ENCODE measurements at places on chromosomes 12 and 14.

DNA sequence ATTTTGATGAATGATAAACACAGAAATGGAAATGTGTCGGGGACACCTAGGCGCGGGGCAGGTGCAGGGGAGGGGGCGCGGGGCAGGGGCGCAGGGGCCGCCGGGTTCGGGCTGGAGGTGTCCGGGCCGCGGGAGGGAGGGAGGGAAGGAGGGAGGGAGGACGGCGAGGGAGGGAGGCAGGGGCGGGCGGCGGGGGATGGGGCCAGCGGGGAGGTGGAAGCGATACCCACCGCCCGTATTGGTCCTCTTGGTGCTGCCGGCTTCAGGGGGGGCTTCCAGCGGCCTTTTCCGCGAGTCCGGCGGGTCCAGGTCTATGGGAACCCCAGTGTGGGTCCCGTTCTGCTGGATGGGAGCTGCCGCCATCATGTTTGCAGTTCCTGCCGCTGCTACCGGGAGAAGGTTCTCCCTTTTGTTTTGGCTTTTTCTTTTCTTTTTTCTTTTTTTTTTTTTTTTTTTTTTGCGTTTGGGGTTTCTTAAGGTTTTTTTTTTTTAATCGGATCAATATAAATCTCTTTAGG is 703 bp downstream of the NOVA1 start:
- DNase-seq: no peak

GRCh38 chr12:10395390-10395998 is 5.7 kb upstream of the KLRK1 start:
- no peak for DNase-seq

- DNase-seq: no peak
Measured at GRCh38 chr14:66000766-66001165, 485.4 kb upstream of the CCDC196 start.

DNA sequence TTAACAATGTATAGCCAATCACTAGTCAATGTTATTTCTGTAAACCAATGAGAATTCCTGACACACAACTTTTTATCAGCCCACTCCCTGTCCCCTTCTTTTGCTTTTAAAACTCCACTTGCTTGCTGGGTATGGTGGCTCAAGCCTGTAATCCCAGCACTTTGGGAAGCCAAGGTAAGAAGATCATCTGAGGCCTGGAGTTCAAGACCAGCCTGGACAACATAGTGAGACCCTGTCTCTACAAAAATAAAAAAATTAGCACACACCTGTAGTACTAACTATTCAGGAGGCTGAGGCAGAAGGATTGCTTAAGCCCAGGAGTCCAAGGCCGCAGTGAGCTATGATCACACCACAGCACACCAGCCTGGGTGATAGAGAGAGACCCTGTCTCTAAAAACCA is 87.8 kb downstream of the PAPLN start:
- DNase-seq: no peak

GRCh38 chr14:51180577-51180976 is 59.5 kb upstream of the TMX1 start:
- DNase-seq: no peak

DNA sequence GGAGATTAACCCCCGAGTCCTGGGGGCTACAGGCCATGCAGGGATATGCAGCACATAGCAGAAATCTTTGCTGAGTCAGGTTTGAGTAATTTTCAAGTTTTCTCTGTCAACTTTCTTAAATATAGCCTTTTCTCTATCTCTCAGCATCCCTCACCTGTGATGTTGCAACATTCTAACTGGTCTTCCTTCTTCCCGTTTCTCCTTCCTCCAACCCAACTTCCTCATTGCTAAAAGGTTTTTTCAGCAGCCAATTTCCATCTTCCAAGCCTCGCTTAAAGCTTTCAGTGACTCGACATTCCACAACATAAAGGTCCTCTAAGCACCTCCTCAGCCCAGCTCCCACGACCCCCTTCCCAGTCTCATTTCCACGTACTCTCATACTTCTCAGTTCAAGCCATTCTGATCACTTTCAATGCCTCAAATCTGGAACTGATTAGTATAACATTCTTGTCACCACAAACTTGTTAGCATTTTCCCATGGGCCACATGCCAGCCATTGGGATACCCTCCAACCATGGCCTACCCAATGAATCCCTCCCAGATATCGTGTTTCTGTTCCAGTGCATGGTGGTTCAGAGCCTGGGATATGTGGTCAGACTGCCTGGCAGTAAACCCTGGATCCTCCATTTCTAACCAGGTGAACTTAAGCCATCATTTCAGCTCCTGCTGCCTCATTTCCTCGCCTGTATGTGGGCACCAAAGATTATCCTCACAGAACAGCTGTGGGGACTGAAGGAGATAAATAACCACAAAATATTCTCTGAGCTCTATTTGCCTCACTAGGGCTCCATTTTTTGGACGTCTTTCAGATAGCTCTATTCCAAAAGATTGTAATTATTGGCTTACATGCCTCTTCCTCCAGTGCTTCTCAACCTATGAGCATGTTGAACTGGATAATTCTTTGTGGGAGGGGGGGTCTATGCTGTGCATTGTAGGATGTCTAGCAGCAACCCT is 65.8 kb downstream of the KCNK10 start:
- DNase-seq: no peak

GRCh38 chr12:49945394-49946080 is 5.0 kb upstream of the AQP2 start:
- peak; percentile 73 for DNase-seq

DNA sequence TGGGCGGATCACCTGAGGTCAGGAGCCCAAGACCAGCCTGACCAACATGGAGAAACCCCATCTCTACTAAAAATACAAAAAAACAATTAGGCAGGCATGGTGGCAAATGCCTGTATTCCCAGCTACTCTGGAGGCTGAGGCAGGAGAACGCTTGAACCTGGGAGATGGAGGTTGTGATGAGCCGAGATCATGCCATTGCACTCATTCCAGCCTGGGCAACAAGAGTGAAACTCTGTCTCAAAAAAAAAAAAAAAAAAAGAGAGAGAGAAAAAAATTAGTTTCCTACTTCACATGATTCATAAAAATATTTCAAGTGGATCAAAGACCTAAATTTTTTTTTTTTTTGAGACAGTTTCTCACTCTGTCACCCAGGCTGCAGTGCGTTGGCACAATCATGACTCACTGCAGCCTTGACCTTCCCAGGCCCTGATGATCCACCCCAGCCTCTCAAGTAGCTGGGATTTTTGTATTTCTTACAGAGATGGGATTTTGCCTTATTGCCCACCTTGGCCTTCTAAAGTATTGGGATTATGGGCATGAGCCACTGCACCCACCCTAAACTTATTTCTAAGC is 24.9 kb downstream of the FCF1 start:
- no peak for DNase-seq

GRCh38 chr14:63282997-63283883 is 35.5 kb downstream of the GPHB5 start:
- no peak for DNase-seq

GRCh38 chr14:68598621-68599447 is 194.0 kb downstream of the ZFP36L1 start:
- DNase-seq: no peak

GRCh38 chr12:24416423-24417109 is 467.1 kb upstream of the SOX5 start:
- no peak for DNase-seq

- no peak for DNase-seq
Measured at GRCh38 chr14:105856676-105857219, 330.4 kb downstream of the TMEM121 start.

DNA sequence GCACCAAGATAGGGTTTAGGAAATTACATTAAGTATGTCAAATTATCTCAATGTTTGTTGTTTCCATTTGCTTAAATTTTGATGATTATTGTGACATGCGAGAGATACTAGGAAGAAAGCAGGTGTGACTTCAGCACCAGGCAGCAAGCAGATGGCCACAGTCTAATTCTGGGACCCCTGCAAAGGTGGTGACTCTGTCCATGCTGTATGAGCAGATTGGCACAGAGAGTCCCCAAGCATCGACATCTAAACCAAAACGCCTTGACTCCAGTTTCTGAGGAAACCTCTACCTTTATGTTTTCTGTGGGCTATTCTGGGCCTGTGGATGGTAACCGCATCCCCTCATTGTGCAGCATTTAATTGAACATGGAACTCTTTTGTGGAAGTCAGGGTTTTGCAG is 670.1 kb upstream of the TMEM132C start:
- no peak for DNase-seq

- no peak for DNase-seq
Measured at GRCh38 chr12:22759769-22760674, 135.1 kb downstream of the ETNK1 start.

DNA sequence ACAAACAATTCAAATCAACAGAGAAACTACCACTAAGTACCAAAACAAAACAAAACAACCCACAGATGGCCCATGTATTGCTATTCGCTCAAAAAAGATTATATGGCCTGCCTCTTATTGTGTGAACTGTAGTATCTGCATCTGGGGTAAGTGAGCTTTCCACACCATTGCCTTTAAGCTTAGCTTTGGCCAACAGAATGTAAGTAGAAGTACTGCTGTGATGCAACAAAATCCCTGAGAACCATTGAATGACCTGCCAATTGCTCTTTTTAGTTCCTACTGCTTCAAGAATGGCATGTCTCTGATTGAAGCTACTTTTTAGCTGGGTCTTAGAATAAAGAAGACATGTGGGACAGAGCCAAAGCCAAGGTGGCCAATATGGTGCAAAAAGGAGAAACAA is 32.5 kb downstream of the PPFIA2 start:
- DNase-seq: no peak

- DNase-seq: no peak
Measured at GRCh38 chr14:92414690-92415445, 91.9 kb downstream of the SLC24A4 start.

Data from stimulated activated CD8-positive, alpha-beta memory T cell treated with anti-CD3 and anti-CD28 coated beads, Interleukin-15, amount 100 ng/mL, for 1 hour (primary cell).